GM23248 (cell line): ENCODE measurements at places on chromosomes 5 and 9. TPM values are rescaled to one million over a fixed set of nuclear protein-coding genes. Genes with fewer than 3 reads are reported as not detected.

DNA sequence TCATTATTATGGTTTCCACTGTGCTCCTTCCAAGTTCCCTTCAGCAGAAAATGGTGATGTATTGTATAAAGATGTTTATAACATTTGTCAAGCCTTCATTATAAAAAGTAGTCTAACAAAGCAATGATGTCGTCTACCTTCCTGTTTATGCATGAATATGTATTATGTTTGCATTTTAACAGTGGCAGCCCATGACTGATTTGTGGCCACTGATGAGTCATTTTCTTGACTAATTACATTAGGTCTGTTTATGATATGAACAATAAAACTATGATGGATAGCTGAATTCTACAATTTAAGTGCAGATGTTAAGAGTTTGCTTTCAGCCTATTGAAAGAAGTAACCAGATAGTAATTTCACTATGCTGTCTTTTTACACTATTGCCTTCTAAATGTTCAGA lies 75.4 kb upstream of the ADAMTS19 start:
- no peak for DNase-seq
- no peaks in the 10 kb centered on the region for H3K27me3 ChIP-seq
- no peaks in the 10 kb centered on the region for H3K4me1 ChIP-seq
- H3K36me3 ChIP-seq = no peaks in the 10 kb centered on the region
- H3K27ac ChIP-seq = no peak overlapping the region
- H3K4me3 ChIP-seq = no peak overlapping the region

DNA sequence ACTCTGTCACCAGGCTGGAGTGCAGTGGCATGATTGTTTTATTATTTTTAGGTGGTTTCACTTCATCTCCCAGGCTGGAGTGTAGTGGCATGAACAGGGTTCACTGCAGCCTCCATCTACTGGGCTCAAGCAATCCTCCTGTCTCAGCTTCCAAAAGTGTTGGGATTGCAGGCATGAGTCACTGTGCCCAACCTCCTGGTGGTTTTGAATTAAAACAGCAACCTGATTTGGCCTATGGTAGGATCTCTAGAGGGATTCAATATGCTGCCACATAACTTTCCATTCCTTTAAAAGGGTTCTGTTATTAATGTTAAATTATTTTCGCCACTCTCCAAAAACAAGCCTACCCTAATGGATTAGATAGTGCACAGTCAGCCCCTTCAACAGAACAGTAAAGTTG lies 9.9 kb upstream of the HSPA4 start:
- no peaks in the 10 kb centered on the region for H3K36me3 ChIP-seq
- H3K27me3 ChIP-seq = no peaks in the 10 kb centered on the region
- no peak overlapping the region for H3K4me3 ChIP-seq
- DNase-seq = peak; percentile 58

- no peak overlapping the region for H3K4me3 ChIP-seq
- no peak overlapping the region for H3K27ac ChIP-seq
- peaks cover 4% of the 10 kb centered on the region for H3K4me1 ChIP-seq
These were observed 52.0 kb upstream of the KCNIP1 start for GRCh38 chr5:170451747-170452365.

- peaks cover 47% of the 10 kb centered on the region for H3K36me3 ChIP-seq
- no peak for DNase-seq
- no peaks in the 10 kb centered on the region for H3K4me1 ChIP-seq
- H3K27ac ChIP-seq = no peak overlapping the region
These were observed 50.9 kb downstream of the GOLPH3 start for GRCh38 chr5:32123058-32123805.

- H3K4me3 ChIP-seq = no peak overlapping the region
- no peak overlapping the region for H3K27ac ChIP-seq
- peak; percentile 33 for DNase-seq
These were observed 41.8 kb upstream of the S1PR3 start for GRCh38 chr9:88949425-88949824.

- H3K4me1 ChIP-seq = no peaks in the 10 kb centered on the region
- no peak for DNase-seq
- H3K27me3 ChIP-seq = no peaks in the 10 kb centered on the region; the same call in 1 of the 2 replicates
- H3K27ac ChIP-seq = no peak overlapping the region
These were observed 67.0 kb upstream of the HAPLN1 start for GRCh38 chr5:83787631-83788030.

GRCh38 chr5:168288349-168289245 lies 2.8 kb upstream of the WWC1 start:
- H3K27ac ChIP-seq = no peak overlapping the region
- no peaks in the 10 kb centered on the region for H3K4me1 ChIP-seq
- H3K27me3 ChIP-seq = peaks cover 19% of the 10 kb centered on the region; the same call in 1 of the 2 replicates
- DNase-seq = no peak

- no peak overlapping the region for H3K4me3 ChIP-seq
- DNase-seq = no peak
- H3K4me1 ChIP-seq = peaks cover 14% of the 10 kb centered on the region
- no peaks in the 10 kb centered on the region for H3K36me3 ChIP-seq
These were observed 48.7 kb upstream of the CEMIP2 start for GRCh38 chr9:71816916-71817451.

DNA sequence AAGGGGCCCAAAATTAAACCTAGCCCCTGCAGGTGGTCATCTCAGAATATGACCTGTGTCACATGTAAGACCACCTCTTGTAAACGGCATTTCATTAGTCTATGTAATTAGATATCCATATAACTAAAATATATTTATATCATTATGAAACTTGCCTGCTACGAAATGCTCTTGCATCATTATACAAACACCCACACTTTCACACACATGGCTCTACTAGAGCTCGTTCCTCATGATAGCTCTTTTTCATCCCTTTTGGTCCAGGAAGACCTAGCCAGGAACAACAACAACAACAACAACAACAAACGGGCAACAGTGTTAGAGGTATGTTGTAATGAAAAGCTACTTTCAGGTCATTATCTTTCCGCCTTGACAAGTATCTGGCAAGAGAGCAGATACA lies 58.6 kb downstream of the LHFPL2 start:
- H3K27me3 ChIP-seq = no peaks in the 10 kb centered on the region
- H3K4me3 ChIP-seq = no peak overlapping the region
- no peaks in the 10 kb centered on the region for H3K36me3 ChIP-seq
- H3K4me1 ChIP-seq = peaks cover 62% of the 10 kb centered on the region

GRCh38 chr5:6713274-6714225 lies at the start of gene TENT4A:
Gene TENT4A, plus strand, starts transcription at chr5:6713432. Its CDS starts 552 bp downstream, at chr5:6713984.
- peak; percentile 64 for DNase-seq
- H3K4me1 ChIP-seq = peaks cover 19% of the 10 kb centered on the region
- H3K36me3 ChIP-seq = no peaks in the 10 kb centered on the region

DNA sequence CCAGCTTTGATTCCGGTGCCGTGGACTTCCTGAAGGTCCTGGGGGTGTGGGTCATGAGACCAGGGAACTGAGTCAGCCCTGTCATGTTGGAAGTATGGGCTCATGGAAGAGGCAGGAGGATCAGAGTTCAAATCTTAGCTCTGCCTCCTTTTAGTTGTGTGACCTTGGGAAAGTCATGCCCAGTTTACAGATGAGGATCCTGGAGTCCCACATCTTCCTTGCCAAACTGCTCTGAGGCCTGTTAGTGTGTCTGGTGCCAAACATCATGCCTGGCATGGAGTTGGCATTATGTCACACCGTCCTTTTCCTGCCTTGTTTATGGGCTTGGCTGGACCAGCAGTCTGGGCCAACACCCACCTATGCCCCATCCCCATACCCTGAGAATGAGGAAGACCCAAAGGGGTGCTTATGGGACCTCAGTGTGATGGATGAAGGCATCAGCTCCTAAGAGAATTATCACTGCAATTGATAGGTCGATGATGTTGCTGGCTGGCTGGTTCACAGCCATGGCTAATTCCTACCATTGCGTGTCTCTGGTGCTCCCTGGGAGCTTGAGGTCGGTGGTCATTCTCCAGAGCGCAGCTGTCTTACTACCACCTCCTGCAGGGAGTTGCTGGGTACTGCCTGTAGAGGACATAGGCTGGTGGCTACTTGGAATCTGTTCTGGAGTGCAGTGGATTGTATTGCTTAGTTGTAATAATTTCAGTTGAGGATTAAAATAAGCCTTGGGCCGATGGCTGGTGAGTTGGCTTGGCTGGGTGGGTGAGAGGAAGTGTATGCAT lies 140.5 kb upstream of the PITX1 start:
- no peaks in the 10 kb centered on the region for H3K36me3 ChIP-seq
- H3K4me3 ChIP-seq = no peak overlapping the region
- no peak for DNase-seq
- H3K27me3 ChIP-seq = peaks cover 39% of the 10 kb centered on the region
- H3K4me1 ChIP-seq = no peaks in the 10 kb centered on the region

DNA sequence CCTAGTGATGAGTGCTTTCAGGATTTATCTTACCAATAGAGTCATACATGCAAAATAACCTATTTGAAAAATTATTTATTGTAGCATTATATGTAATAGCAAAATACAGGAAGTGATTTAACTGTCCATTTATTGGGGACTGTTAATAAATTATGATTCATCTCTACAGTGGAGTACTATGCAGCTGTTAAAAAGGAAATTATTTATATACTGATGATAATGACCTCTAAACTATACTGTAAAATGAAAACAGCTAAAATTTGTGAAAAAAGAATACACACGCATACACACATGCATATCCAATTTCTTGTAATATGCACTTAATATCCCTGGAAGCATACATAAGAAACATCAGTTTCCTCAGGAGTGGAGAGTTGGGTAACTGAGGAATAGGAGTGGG lies 58.0 kb upstream of the PALM2AKAP2 start:
- H3K36me3 ChIP-seq = no peaks in the 10 kb centered on the region
- no peak overlapping the region for H3K4me3 ChIP-seq
- no peak overlapping the region for H3K27ac ChIP-seq
- no peaks in the 10 kb centered on the region; the same call in 1 of the 2 replicates for H3K27me3 ChIP-seq
- no peak for DNase-seq
- no peaks in the 10 kb centered on the region for H3K4me1 ChIP-seq

GRCh38 chr9:70814597-70814996 lies 306.8 kb downstream of the TRPM3 start:
- H3K4me3 ChIP-seq = no peak overlapping the region
- H3K27me3 ChIP-seq = no peaks in the 10 kb centered on the region; the same call in none of the 2 replicates
- no peak overlapping the region for H3K27ac ChIP-seq
- DNase-seq = no peak

DNA sequence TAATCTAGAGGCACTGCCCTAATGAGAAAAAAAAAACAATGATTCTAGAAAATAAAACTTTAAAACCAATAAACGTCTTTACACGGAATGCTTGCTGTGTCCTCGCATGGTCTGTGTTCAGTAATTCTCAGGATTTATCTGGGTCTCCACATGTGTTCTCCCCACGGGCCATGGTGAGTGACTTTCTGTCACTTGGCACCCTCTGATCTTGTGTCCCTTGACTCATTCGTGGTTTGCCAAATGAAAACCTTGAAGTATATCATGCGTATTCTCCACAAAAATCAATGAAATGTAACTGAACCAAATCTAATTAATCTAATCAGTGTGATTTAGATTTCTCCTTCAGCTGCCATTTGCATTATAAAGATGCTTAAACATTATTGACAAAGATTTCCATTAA lies 48.0 kb downstream of the UBE2QL1 start:
- no peak overlapping the region for H3K27ac ChIP-seq
- H3K36me3 ChIP-seq = no peaks in the 10 kb centered on the region
- no peaks in the 10 kb centered on the region for H3K27me3 ChIP-seq
- no peaks in the 10 kb centered on the region for H3K4me1 ChIP-seq

GRCh38 chr9:106878934-106879333 lies 16.0 kb downstream of the ZNF462 start:
- H3K4me1 ChIP-seq = peaks cover 15% of the 10 kb centered on the region
- H3K4me3 ChIP-seq = no peak overlapping the region
- peak; percentile 91 for DNase-seq

DNA sequence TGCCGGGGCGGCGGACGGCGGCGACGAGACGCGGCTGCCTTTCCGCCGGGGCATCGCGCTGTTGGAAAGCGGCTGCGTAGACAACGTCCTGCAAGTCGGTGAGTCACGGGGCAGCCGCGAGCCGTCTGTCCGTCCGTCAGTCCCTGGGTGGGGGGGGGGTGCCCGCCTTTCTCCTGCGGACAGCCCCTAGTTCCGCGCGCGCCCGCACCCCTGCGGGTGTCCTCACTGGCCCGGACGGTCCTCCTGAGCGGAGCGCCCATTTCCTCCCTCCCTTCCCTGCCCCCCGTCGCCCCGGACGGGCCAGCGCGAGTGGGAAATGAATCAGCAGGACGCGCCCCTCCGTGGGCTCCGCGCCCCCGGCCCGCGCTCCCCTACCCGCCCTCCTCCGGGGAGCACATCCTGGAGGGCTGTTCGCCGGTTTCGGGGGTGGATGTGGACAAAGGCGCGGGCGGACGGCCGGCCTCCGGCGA lies 828 bp downstream of the ZSWIM6 start:
- peak; percentile 91 for DNase-seq
- H3K4me1 ChIP-seq = peaks cover 33% of the 10 kb centered on the region

DNA sequence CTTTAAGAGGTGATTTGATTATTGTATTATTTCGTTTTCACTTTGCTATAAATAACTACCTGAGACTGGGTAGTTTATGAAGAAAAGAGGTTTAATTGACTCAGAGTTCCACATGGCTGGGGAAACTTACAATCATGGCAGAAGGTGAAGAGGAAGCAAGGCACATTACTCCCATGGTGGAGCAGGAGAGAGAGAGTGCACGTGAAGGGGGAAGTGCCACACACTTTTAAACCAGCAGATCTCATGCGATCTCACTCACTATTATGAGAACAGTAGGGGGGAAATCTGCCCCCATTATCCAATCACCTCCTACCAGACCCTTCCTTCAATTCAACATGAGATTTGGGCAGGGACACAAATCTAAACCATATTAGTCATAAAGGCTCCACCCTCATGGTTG lies 36.1 kb upstream of the NDFIP1 start:
- H3K4me3 ChIP-seq = no peak overlapping the region
- no peak for DNase-seq
- no peaks in the 10 kb centered on the region for H3K36me3 ChIP-seq
- H3K4me1 ChIP-seq = no peaks in the 10 kb centered on the region

DNA sequence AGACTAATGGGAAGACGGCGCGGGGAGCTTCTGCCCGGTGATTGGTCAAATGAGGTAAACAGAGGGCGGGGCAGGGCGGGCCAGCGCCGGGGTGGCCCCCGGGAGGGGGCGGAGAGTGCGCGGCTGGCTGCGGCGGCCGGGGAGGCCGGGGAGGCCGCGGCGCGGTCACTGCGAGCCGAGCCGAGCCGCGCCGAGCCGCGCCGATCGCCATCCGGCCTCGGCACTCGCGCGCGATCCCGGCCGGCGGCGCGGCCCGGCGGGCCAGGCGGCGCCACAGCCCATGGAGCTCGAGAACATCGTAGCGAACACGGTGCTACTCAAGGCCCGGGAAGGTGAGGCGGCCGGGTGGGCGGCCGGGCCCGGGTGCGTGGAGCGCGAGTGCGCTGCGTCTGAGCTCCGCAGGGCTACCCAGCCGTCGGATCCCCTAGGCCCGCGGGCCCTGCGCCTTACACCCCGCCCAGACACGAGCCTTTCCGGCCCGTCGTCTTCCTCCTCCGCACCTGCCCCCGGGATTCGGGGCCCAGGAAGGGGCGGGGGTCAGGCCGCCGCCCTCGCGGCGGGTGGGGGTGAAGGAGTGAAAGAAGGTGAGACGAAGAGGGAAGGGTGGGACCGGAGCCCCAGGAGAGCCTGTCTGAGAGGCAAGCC lies at the start of gene GRK6:
Gene GRK6, plus strand, starts transcription at position 111 of the 645 bp plus-strand sequence. Its CDS starts 170 bp downstream, at position 281.
- peak within 1 kb of the TSS; percentile 76 for H3K4me3 ChIP-seq
- peaks cover 10% of the 10 kb centered on the region for H3K4me1 ChIP-seq

Gene ANKDD1B
- total RNA-seq = 1.9 TPM in 1 of 2 replicates, not detected in the other

Gene OLFM1
- 17.0 and 18.6 TPM in 2 replicates for total RNA-seq

Gene NME5
- total RNA-seq = not detected in 2 replicates

Gene DBH
- not detected in 2 replicates for total RNA-seq

Gene NSUN2
- 43.0 and 51.0 TPM in 2 replicates for total RNA-seq

Gene PCDHA13
- total RNA-seq = not detected in 2 replicates

Gene ALDOB
- not detected in 2 replicates for total RNA-seq
